ENCODE measurements at places on chromosomes 4 and X.

DNA sequence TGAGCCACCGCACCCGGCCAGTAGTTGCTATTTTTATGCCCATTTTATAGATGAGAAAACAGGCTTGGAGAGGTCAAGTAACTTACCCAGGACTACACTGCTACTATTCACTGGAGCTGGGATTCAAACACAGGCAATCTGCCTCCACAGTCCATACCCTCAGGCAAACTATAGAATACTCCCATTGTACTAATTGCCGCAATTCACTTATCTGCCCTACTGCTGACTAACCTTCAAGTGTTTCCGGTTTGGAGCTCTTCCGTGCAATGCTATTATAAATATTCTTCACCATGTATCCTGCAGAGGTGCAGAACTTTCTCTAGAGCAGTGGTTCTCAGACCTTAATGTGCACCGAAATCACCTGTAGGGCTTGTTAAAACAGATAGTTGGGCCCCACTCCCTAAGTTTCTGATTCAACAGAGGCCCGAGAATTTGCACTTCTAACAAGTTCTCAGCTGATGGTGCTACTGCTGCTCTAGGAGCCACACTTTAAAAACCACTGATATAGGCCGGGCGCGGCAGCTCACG lies 1.9 kb upstream of the G3BP2 start:
- no peak for DNase-seq

DNA sequence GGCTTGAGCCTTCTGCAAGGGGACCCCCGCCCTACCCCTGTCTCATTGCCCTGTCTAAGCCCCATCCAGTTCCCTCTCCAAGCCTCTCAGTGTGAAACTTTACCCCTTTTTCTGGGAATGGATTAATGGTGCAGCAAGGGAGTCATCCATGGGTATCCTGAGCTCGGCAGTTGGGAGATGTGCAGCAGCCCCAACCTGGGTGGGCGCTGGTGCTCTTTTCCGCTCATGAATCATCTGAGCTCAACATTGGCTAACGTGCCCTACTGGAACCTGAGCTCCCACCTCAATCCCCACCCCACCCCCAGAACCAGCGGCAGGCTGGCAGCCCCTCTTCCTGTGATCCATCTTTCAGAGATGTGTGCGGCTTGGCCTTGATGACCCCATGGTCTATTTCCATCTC lies 130.3 kb upstream of the MSX1 start:
- DNase-seq: no peak

DNA sequence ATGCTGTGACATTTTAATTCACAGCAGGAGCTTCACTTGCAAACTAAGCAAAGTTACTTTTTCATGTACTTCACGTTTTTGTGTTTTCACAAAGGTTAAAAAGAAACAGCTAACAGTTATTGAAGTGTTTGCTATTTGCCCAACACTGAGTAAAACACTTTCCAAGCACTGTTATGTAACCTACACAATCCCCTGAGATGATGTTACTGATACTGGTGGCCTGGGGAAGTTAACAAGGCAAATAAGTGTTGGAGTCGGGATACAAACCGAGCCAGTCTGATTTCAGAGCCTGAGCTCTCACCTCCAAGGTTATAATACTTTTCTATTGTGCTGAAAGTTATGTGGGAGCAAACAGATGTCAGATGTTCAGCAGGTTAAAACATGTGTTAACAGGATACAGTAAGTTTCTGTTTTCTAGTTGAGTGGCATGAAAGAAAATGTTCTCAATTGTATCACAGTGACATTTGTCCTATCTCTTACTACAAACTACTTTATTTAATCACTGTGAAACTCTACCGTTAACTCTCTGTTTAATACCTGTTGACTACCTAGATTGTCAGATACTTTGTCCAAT lies 3.9 kb upstream of the CXCL13 start:
- no peak for DNase-seq

DNA sequence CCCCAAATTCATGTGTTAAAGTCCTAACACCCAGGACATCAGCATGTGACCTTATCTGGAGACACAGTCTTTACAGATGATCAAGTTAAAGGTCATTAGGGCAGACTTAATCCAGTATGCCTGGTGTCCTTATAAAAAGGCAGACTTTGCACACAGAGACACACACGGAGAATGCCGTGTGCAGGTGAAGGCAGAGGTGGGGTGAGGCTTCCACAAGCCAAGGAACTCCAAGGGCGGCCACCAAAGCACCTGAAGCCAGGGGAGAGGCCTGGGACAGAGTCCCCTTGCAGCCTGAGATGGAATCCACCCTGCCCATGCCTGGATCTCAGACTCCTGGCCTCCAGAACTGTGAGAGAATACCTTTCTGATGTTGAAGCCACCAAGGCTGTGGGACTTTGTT lies 26.1 kb upstream of the SORCS2 start:
- no peak for DNase-seq

GRCh38 chr4:61003301-61003700 lies 196.8 kb upstream of the ADGRL3 start:
- no peak for DNase-seq

DNA sequence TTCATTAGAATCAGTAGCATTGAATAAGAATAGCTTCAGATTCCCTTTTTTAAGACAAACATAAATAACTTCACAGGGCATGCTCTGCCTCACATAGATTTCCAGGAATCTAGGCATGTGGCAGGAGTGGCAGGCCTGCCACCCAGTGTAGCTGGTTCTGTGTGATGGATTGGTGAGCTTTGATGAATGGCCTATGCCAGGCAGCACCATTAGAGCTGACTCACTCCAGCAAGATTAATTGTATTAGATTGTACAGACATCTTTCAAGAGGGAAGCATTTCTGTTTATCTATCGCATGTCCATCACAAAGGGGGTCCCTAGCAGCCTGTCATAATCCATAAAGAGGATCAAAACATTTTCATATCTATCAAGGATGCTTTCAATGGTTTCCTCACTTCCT lies 71.9 kb downstream of the NAA11 start:
- DNase-seq: no peak

DNA sequence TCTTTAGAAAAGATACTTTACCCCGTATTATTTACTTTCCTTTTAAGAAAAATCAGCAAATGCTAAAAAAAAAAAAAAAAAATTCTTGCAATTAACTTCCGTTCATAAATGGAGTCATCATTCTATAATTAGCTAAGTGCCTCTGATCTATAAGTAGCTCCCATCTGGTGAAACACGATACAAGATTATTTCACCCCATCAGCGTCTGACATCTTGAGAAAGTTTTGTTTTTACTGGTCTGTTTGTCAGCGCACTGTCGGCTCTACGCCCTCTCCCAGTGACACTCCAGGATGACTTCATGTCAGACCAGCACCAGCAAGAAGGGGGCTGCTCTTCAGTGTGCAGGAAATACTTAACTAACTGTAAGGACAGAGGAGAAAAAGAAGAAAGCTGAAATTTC lies 108.3 kb downstream of the AFAP1 start:
- no peak for DNase-seq

GRCh38 chrX:140123446-140123845 lies 158.1 kb upstream of the CXorf66 start:
- DNase-seq: no peak

DNA sequence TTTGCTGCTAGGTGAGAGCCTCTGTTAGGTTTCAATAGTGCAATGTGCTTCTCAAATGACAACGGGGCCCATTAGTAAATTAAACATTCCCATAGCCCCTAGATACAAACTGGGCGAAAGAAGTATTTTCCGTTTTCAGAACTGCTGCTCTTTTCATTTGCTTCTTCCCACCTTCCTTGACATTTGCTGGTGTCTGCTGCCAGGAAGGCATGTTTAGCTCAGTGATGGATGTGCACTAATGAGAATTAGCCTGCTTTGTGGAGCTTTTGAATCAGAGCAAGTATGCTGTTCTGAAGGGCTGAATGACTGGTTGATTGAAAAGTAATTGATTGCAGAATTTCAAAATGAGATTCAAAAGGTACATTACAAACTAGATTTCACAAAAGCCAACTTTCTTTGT lies 57.0 kb downstream of the SHROOM3 start:
- DNase-seq: no peak

GRCh38 chrX:19697416-19697815 lies 182.1 kb upstream of the MAP3K15 start:
- DNase-seq: no peak

DNA sequence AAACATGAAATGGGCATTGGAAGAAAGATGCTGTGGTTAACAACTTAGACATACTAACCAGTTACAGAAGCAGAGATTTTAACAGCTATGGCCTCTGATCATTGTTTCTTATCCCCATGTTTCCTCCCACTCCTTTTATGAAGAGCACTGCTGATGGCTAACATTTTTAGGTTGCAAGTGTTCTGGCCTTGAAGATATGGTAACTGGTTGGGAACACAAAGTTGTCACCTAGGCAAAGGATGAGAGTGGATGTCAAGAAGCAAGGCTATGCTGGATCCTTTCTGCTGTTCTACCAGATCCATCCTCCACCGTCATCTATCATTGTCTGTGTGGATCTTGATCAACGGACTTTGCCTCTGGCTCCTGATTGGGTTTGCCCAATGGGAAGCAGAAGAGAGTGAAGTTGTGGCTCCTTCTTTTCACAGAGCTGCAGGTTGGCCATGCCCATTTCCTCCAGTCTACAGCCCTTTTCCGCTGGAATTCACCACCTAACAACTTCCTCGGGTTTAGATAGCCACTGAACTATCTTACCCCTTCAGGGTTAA lies 48.9 kb upstream of the SPP1 start:
- DNase-seq: no peak

- DNase-seq: no peak
These were observed 76.5 kb downstream of the ITM2A start for GRCh38 chrX:79290596-79290995.

- no peak for DNase-seq
These were observed 68.0 kb downstream of the N4BP2 start for GRCh38 chr4:40124690-40125089.

- DNase-seq: no peak
These were observed 114.5 kb upstream of the ACSL4 start for GRCh38 chrX:109847257-109848187.

DNA sequence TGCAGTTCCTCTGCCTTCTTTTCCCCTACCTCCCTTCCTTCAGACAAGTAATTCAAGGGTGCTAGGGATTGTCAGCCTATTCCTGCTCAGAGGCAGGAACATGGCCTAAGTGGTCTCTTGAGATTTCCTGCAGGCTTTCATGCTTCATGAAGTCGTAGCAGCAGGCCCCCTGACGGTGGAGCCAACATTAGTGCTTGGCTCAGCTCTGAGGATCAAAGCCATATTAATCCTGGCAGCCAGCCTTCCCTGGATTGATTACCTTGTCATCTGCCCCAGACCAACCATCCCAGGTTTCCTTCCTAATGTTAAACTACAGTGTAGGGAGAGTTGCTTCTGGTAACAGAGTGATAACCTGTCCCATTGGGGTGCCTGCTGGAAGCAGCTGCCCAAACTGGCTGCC lies 84.1 kb downstream of the SLC16A2 start:
- no peak for DNase-seq

- no peak for DNase-seq
These were observed 103.2 kb upstream of the LANCL3 start for GRCh38 chrX:37468124-37468739.

- no peak for DNase-seq
These were observed 213.7 kb upstream of the PPARGC1A start for GRCh38 chr4:24103434-24104157.

GRCh38 chrX:27619975-27620374 lies 29.8 kb downstream of the DCAF8L2 start:
- DNase-seq: no peak

- DNase-seq: no peak
These were observed 147.5 kb upstream of the CASK start for GRCh38 chrX:42070866-42071265.

DNA sequence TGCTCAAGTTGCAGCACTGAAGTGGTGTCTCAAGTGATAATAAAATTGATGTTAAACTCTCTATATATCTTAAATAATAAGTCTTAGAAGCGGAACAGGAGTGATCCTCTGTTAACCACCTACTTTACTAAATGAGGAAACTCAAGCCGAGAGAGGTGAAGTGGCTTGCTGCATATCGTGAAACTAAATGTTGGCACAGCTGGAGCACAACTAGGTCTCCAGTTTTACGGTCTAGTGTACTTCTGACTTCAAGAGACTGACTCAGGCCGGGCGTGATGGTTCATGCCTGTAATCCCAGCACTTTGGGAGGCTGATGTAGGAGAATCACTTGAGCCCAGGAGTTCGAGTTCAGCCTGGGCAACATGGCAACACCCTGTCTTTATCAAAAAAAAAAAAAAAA lies 35.5 kb upstream of the PLS3 start:
- DNase-seq: no peak

GRCh38 chr4:21136051-21136630 lies 435.9 kb downstream of the PACRGL start:
- no peak for DNase-seq

DNA sequence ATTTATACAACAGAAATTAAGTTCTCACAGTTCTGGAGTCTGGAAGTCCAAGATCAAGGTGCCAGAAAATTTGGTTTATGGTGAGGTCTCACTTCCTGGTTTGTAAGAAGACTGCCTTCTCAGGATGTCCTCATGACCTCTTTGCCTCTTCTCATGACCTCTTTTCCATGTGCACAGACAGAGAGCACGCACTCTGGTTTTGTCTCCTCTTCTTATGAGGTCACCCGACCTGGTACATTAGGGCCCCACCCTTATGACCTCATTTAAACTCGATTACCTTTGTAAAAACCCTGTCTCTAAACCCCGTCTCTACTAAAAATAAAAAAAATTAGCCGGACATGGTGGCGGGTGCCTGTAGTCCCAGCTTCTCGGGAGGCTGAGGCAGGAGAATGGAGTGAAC lies 155.9 kb downstream of the KIT start:
- no peak for DNase-seq

GRCh38 chr4:121951521-121952110 lies at the start of gene TRPC3:
TSS of gene TRPC3 (minus strand) at chr4:121952060. CDS start at chr4:121951680, 380 bp downstream.
- peak; percentile 3 for DNase-seq

GRCh38 chr4:153383131-153383530 lies 38.6 kb downstream of the MND1 start:
- DNase-seq: no peak

GRCh38 chrX:45601052-45601451 lies 400.4 kb upstream of the DIPK2B start:
- DNase-seq: no peak

DNA sequence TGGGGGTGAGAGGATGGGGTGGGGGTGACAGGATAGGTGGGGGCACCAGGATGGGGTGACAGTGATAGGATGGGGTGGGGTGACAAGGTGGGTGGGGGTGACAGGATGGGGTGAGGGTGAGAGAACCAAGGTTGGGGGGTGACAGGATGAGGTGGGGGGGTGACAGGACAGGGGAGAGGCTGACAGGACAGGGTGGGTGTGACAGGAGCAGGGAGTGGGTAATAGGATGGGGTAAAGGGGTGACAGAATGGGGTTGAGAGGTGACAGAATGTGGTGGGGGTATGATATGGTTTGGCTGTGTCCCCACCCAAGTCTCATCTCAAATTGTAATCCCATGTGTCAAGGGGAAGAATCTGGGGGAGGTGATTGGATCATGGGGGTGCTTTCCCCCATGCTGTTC lies 26.0 kb downstream of the RNF212 start:
- no peak for DNase-seq

- DNase-seq: no peak
These were observed 161.3 kb downstream of the KIT start for GRCh38 chr4:54819034-54819433.

Data from stimulated activated CD8-positive, alpha-beta memory T cell treated with anti-CD3 and anti-CD28 coated beads, Interleukin-7, amount 100 ng/mL, for 48 hours (primary cell).